ENCODE measurements at places on chromosomes 2 and 18.

DNA sequence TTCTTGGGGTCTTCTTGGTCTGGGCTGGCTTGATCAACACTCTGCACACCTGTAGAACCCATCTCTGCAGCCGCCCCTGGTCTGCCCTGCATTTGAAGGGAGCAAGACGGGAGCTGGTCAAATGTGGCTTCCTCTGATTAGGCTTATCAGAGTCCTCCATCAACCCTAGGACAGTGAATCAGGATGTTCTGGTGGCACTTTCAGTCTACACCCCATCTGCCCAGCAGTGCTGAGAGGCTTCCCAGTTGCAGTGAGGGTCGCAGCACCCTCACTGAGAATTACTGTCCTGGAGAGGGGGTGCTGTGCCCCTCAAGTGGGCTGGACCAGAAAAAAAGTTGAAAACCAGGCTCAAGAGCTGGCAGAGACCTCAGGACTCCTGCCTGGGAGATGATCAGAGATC lies 152.9 kb downstream of the DYSF start:
- DNase-seq: no peak

DNA sequence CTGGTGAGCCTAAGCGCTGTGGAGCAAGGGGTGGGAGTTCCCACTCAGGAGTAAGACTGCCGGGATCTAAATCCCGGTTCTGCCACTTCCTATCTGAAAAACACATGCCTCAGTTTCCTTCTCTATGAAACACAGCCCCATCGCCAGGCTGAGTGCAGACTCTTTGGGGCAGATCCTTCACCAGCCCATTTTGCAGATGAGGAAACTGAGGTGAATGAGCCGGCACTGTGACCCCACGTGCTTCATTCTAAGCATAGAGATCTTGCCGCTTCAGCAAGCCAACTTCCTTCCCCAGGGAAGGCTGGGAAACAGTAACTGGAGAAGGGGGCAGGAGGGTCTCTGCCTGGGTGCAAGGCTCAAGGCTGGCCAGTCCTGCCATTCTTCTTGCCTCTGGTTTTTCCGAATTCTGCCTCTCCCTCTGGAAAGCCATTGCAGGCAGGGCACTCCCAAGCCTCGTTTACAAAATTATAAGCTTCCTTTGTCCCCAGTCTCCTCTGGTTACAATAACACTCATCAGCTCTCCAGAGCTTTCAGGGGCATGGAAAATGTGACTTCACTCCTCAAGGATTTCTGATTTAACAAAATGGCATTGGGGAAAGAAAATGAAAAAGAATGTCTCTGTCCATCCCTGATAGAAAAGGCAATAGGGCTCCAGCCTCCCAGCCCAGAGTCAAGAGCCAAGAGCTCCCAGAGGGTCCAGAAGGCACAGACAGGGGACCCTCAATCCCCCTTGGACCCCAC lies 249.2 kb downstream of the TNS1 start:
- DNase-seq: no peak

DNA sequence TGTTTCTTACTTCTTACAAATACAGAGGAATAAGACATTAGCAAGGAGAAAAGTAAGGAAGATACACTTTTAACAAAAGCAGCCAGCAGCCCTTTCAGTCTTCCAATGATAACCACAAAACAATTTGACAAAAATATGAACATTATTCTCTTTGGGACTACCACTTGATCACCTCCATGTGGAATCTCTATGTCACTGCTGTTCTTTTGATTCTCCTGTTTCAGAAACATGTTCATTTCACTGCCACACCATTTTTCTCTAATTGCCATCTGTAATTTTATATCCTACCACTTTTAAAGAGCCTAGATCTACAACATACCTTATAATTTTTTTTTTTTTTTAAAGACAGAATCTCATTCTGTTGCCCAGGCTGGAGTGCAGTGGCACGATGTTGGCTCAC lies 10.9 kb downstream of the INO80D start:
- no peak for DNase-seq

- peak; percentile 82 for DNase-seq
Measured at GRCh38 chr2:176552501-176553135, 283.4 kb downstream of the MTX2 start.

DNA sequence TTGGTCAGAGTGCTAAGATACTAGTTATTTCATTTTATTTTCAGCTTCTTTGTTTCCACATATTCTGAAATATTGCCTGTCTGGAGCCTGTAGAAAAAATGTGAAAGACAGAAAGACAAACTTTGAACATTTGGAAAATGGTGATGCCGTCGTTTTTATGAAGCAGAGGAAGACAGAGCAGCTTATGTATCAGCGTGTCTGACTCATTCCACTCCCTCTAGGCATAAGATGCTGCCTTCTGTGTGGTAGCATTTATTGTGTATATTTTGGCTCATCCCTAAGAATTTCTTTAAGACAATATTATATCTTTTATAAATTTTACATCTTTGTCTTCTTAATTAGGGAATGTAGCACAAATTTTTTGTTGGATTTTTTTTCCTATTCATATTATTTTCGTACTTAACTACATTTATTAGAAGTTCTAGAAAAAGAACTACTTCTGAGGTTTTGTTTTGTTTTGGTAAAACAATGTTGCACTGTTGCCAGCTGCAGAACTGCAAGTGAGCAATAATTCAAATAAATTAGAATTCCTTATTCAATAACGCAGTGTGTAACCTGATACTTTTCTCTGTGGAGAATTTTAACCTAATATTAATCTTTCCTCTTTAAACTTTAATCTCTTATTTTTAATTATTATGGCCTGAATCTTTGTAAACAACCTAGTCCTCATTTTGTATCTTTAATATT lies 300.4 kb downstream of the ZNF407 start:
- DNase-seq: no peak

- DNase-seq: no peak
Measured at GRCh38 chr18:13353084-13353823, 134.7 kb downstream of the LDLRAD4 start.

DNA sequence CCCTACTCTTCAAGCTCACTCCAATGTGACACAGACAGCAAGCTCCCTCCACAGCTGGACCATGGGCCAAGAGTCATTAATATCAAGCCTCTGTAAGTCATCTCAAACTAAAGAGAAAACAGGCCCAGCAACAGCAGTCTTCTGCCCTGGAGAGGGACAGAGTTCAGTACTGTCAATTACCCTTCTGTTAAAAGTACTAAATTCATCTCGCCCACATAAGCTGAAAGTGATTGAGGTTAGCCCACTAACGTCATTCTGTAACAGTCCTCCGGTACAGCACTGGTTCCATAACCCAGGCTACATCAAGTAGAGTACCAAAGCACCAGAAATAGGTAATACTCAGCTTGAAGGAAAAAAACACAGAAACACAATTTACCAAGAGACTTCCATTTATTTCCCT lies 25.9 kb downstream of the THADA start:
- DNase-seq: no peak
